ENCODE measurements at places on chromosomes 3 and 15.

DNA sequence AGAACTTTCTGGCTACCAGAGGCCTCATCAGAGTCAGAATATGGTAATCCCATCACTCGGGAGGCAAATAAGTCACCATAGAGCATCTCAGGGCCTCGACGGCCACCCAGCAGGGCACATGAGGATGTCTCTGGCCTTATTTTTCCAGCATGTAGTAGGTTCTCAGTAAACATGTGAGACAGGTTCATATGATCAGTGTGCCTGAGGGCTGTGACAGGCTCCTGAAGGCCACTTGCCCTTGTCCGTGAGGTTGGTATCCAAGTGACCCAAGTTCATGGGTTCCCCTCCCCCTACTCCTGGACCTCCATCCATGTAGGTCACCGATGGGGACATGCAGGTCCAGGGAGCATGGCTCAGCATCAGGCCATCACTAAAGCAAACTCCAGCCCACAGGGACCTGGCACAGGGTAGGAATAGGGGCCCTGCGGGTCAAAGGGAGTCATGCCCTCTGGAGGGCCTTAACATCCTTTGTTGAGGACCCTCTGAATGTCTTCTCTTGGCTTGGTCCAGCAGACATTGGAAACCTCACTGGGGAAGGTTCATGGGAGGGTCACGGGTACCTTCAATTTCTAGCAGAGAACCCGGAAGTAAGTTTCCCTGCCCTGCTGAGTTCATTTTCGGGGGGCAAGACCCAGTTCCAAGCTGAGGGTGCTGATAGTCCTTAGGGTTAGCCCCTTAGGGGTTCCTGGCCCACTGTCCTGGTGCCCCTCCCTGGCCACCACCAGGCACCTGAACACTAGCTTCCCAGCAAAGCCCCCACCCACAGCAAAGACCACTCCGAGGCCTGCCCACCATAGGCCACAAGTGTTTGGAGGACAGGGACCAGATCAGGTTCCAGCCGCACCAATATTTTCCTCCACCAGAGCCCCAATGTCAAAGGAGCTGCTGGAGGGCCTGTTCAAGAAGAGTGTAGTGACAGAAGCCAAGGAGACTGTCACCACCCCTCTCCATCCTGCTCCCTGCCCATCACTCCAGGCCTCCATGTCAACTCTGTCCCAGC is 61.1 kb downstream of the ZNF445 start:
- DNase-seq = no peak

DNA sequence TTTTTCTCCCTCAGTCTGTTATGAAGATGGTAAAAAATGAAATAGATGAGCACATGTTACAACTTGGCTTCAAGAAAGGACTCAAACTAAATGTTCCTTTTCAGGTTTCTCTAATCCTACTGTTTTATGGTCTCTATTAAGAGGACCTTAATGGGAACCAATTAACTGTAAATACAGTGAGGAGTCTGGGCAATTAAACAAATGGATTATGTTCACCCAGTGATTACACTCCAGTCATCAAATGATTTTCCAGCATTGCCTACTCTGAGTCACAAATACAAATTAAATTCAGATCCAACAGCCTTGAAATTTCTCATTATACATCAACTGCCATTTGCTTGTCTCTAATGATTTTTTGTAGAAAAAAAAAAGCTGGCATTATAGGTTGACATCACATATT is 129.2 kb downstream of the NEK10 start:
- no peak for DNase-seq

- no peak for DNase-seq
These were observed 27.5 kb upstream of the ZNF148 start for GRCh38 chr3:125402639-125403038.

DNA sequence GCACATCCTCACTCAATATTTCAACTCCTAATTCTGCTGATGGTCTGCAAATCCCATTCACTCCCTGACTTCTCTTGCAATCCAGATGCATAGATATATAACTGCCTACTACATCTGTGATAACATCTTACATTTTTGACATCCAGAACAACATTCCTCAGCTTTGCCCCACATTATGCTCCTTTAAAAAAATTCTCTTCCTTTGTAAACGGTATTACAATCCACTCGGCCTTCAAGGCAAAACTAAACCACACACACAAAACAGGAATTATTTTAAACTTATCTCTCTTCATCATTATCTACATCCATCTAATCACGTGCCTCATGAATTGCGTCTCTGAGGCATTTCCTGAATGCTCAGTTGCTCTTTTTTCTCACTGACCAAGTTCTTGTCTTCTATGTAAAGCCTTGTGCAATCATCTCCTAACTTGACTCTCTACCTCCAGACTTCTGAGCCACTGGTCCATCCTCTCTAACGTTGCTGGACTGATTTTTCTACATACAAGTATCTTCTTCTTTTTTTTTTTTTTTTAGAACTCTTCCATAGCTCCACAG is 117.0 kb downstream of the SATB1 start:
- no peak for DNase-seq

GRCh38 chr15:31563421-31563820 is 236.8 kb downstream of the KLF13 start:
- DNase-seq = no peak

DNA sequence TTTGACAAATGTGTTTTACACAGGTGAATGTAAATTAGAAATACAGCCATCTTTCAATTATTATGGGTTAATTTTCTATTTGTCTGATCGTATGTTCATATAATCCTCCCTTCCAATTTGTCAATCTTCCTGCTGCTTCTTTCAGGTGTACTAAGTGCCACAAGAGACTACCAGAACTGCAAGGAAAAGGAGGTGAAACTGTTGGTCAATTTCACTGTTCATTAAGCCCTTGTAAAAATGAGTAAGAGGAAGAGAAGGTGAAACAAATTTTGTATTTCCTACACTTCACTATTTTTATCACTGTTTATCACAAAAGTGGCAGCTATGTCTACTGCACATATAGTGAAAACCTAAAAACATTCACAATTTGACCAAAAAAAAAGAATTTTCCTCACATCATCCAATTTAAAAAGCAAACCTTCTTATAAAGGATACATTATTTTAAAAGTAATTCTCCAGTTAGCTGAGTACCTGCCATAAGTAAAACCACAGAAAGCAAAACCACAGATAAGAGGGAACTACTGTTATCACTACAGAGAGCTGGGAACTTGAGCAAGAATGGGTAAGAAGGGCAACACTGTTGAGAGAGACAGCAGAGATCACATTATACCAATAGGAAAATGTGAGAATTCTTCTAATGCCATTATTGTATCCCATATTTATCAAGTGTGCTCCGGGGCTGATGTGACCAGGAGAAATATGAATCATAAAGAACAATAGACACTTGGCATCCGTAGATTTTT is 163.0 kb downstream of the TBC1D5 start:
- no peak for DNase-seq

DNA sequence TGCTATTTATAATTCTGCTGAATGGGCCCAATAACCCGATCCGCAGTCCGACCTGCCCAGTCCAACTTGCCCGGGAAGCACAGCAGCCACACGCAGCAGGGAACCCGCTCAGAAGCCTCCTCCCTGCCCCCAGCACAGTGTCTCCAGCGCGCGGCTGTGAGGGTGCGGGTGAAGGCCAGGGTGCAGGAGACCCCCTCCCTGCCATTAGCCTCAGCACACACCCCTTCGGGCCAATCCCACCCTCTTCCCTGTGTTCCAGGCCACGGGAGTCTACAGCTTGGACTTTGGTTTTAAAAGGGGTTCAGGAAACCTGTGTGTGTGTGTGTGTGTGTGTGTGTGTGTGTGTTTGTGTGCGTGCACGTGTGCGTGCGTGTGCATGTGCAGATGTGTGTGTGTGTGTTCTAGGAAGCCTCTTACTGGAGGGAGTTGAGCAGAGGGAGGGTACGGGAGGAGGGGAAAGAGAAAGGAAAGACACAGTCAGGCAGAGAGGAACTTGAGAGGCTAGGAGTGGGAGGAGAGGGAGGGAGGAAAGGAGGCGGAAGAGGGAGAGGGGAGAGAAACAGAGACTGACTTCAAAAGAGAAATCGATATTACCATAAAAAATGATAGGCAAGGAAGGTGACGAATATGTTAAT is 34.2 kb downstream of the ATP2B2 start:
- no peak for DNase-seq

DNA sequence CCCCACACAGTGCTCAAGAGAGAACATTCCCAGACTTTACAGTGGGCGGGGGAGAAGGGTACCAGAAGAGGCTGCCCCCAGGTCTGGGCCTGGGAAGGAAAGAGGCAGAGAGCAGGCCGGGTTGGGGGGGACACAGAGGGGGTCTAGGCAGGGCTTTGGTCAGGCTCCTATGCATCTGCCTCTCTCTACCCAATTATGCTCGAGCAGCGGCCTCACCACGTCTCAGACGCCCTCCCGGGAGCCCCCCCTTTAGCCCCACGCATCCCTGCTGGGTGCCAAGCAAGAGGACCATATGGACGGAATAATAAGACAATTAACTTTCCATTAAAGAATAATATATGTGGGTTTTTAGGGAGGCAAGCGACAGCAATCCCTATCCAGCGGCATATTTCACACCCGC is 32.8 kb downstream of the CACNA2D2 start:
- no peak for DNase-seq

GRCh38 chr15:75694241-75695182 is 18.1 kb downstream of the CSPG4 start:
- peak; percentile 85 for DNase-seq

- no peak for DNase-seq
These were observed 60.0 kb downstream of the NR1I2 start for GRCh38 chr3:119841808-119842471.

- no peak for DNase-seq
These were observed 347.4 kb downstream of the SI start for GRCh38 chr3:164730815-164731360.

GRCh38 chr15:93413745-93414144 is 324.7 kb upstream of the RGMA start:
- no peak for DNase-seq

GRCh38 chr3:170096342-170096741 is 58.5 kb downstream of the GPR160 start:
- no peak for DNase-seq

DNA sequence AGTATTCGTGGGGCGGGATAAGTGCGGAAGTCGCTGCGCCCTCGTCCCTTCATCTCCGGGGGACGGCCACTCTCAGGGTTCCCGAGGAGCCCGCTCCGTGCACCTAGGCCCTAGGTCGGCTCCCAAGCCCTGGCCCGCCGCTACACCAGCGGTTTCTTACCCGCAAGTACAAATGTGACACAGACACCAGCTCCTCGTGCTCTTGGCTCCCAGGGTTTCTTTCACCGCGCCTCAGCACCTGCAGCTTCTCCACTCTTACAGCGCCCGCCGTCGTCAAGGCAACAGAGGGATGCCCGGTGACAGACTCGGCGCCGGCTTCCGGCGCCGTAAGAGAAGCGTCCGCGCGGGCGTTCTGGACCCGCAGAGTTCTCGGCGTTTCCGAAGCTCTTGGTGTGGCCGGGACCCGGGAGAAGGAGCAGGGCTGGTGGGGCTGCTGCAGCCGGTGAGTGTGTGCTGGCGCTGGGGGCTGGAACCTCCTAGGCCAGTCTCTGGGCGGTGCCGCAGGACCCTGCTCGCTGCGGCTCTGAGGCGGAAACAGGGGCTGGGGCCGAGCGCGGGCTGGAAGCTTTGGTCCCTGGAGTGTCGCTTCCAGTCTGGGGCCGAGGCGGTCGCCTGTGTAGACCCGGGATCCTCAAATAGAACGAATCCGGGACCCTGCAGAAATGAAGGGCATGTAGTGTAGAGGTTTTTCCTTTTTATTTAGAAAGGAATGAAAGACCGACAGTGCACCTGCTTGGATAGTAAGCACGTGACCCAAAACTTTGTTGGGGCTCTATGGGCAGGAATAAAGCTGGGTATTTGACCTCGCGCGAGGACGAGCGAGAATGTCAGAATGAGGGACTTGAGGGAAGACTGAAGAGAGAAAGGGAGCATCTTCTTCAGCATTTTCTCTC is 155.4 kb upstream of the GOLGA6L4 start:
- no peak for DNase-seq

DNA sequence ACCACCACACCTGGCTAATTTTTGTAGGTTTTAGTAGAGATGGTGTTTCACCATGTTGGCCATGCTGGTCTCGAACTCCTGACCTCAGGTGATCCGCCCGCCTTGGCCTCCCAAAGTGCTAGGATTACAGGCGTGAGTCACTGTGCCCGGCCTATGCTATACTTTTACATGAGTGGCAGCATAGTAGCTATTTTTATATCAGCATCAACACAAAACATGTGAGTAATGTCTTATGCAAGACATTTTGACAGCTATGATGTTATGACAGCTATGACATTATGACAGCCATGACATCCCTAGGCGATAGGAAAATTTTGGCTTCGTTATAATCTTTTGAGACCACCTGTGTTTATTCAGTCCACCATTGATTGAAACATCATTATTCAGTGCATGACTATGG is 4.1 kb upstream of the NAALADL2 start:
- DNase-seq = no peak

DNA sequence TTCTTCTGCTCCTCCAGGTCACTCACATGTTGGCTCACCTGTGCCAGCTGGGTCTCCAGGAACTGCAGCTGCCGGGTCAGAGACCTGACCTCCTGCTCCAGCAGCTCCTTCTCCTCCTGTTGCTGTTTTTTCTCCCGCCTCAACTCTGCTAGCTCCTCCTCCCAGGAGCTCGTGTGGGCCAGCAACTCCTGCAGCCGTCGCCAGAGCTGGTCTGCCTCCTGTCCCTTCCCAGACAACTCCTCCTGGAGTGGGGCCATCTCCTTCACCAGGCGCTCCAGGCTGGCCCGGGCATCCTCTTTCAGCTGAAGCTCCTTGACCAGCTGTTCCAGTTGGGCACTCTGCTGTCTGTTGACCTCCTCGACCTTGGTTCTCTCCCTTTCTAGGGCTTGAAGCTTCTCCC is 24.5 kb downstream of the CXCR6 start:
- DNase-seq = no peak

- DNase-seq = no peak
These were observed 460.8 kb downstream of the SOX2 start for GRCh38 chr3:182172534-182172933.

- peak; percentile 83 for DNase-seq
These were observed 134.0 kb downstream of the PGPEP1L start for GRCh38 chr15:98873441-98874218.

GRCh38 chr15:45377609-45378148 is 665 bp downstream of the GATM start:
- no peak for DNase-seq
